ENCODE measurements at places on chromosomes 3 and 15.

DNA sequence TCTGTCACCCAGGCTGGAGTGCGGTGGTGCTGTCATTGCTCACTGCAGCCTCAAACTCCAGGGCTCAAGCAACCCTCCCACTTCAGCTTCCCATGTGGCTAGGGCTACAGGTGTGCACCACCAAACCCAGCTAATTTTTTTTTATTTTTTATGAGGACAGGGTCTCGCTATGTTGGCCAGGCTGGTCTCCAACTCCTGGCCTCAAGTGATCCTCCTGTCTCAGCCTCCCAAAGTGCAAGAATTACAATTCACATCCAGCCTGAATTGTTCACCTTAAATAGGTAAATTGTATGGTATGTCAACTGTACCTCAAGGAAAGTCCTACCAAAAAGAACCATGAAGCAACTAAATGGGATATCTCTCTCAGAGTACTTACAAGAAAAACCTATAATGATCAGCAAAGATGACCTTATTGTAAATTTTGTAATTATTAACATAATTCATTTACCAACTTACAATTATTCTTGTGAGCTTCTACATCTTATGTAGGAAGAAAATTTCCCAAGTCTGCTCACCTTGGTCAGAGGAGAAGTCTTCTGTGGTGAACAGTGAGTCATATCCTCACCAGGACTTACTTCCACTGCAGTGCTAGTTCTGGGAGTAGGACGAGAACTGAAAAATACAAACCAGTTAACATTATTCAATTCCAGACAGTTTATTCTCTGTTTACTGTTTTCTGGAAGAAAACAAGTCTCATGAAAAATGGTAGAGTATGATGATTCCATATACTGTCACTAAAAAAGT, 54.4 kb downstream of the ULK4 start:
- DNase-seq: no peak

GRCh38 chr3:141660614-141660947, 77.5 kb upstream of the RNF7 start:
- DNase-seq: no peak

DNA sequence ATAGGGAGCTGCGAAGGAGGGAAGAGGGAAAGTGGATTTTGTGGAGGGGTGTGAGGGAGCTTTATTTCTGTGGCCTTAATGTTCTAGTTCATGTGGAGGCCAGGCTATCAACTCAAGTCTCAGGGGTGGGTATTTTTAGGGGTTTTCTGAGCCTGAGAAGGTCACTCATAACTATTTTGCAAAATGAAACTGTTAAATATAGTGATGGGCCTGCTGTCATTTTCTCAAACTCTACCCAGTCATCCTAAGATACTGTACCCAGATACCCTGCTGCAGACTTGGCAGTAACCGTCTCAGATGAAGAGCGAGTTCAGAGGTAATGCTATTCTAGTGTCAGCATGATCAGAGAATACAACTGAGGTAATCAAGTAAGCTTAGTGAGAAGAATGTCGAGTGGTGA, 545.0 kb upstream of the TBL1XR1 start:
- no peak for DNase-seq

DNA sequence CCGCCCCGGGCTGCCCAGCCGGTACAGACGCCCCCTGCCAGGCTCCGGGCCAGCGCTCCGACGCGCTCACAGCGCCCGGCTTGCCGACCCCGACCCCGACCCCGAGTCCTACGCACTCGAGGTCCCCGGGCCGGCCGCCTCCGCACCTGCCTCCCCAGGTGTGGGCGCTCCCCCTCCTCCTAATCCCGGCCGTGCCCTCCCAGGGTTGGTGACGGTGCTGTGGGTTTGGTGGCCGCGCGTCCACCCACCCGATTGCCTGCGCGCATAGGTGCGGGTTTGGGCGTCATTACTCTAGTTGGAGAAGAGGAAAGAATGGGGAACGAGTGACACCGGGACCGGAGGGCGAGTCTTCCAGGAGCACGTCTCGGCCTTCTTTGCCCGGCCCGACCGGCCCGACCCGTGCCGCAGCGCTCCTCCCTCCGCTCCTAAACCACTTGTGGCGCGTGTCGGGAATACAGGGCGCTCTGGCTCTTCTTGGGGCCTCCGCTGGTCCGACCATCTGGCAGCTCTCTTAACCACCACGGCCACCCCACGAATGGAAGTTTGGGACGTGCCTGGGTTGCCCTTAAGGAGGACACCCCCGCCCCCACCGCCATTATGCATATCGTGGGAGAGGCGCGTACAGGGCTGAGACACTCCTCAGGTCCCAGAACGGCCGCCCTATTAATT, 810 bp upstream of the THRB start:
- DNase-seq: no peak

DNA sequence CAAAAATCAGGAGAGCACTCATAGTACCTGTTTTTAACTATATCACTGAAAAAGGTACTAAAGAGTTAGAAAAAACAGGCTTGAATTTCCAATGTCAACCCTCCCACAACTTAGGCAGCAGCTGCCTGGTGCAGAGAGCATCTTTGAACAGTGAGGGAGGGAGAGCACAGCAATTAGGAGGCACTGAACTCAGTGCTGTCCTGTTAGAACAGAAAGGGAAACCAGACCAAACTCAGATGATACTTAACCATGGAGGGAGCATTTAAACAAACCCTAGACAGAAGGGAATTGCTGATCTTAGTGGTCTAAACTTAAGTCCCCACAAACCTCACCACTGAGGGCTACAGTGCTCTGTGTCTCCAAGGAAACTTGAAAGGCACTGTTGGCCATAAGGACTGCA, 179.2 kb upstream of the AGTR1 start:
- DNase-seq: no peak

GRCh38 chr3:185693985-185694653, 108.0 kb downstream of the SENP2 start:
- no peak for DNase-seq

DNA sequence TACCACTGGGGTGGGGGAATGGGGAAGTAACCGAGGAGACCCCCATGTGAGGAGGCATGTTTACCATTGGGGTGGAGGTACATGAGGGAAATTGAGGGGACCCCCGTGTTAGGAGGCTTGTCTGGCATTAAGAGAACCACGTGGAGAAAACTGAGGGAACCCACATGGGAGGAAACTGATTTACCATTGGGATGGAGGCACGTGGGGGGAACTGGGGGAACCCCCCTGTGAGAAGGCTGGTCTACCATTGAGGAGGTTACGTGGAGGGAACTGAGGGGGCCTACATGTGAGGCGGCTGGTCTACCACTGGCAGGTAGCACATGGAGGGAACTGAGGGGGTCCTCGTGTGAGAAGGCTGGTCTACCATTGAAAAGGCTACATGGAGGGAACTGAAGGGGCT, 159.4 kb downstream of the FBLN2 start:
- DNase-seq: no peak

DNA sequence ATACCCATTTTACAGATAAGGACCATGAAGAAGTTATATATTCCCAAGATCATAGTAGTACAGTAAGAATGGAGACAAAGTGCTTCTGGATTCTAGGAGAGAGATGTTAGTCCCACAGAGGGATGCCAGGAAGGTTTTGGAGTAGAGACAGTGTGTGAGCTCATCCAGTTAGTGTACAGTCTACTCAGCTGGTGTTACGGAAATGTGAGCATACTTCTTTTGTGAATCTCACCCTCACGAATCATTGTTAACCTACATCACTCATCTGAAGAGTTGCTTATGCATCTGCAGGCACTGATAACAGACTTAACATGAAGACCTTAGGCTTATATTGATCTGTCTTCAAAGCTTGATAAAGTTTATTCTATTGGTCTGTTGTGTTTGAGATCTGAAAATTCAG, 106.6 kb upstream of the PTPRG start:
- no peak for DNase-seq

GRCh38 chr3:178381555-178381954, 154.7 kb upstream of the KCNMB2 start:
- DNase-seq: no peak

DNA sequence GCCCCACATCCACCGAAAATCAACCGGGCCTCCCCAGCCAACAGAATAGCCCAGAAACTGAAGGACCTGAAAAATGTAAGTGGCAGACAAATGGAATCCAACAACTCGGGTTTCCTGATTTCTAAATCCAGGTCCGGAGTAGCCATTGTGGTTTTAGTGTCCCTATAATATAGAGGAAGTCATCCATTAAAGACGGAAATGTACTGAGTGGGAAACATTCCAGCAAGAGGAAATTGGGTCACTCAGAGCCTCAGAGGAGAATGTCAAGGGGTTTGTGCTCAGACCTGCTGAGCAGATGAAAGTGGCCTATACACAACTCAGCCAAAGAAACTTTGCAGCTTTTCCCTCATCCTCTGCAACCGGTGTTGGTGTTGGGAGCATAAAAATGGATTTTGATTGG, 366.7 kb downstream of the ERC2 start:
- DNase-seq: no peak

GRCh38 chr3:135911110-135911509, 54.4 kb upstream of the PPP2R3A start:
- no peak for DNase-seq

GRCh38 chr3:187454085-187454815, 86.1 kb downstream of the RTP4 start:
- DNase-seq: no peak

DNA sequence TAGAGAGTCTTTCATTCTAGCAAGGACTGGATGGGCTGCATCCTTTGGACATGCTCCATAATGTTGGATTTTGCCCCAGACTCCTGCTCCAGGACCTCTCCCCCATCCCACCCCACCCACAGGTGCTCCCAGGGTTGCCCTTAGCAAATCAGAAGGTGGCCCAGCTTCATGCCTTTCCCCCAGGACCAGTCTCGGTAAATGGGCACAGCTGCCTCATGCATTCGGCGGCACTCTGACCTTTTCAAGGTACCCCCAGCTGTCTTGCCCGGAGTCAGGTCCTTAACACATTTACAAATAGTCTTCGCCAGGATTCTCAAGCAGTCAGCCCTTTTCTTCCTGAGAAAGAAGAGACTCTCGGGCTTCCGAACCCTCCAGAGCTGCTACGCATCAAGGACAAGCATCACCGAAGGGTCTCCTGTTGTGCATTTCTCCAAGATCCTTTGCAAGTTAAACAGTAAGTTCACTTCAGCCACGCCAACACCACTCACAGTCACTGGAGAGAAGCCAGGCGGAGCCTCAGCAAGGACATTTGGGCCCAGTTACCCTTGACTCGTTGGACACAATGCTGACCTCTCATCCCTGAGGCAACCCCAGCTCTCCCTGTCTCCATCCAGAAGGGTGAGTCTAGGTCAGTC, 287.8 kb downstream of the FAM43A start:
- DNase-seq: no peak

DNA sequence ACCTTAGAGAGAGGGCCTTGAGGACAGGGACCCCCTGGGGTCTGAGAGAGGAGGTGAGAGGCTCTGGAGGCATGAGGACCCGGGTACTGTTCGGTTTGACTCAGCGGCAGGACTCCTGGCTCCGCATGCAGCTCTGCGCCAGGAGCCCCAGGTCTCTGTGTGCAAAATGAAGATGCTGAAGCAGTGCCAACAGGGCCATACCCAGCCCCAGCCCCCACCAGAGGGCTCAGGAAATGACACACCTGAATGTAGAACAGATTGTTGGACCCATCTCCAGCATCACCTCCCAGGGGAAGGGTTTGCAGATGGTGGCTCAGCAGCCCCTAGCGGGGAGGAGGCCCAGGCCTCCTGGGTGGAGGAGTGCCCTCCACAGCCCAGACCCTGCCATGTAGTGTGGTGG, 30.2 kb downstream of the EPHB3 start:
- DNase-seq: no peak

DNA sequence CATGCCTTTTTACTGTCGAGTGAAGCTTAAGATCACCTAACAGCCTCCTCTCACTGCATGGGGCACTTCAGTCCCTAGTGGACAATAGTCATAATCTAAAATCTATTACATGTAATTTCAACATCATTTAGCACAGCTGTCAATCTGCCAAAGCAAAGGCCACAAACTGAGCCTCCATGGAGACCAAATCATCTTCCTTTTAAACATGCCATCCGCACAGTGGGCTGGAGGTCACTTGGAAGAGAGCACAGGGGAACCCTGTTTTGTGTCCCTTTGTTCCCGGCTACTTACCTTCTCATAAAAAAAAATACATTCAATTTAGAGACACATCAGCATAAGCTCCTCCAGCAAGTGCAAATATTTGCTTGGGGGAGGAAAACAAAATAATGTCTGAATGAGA, 167.3 kb downstream of the SQOR start:
- DNase-seq: no peak

DNA sequence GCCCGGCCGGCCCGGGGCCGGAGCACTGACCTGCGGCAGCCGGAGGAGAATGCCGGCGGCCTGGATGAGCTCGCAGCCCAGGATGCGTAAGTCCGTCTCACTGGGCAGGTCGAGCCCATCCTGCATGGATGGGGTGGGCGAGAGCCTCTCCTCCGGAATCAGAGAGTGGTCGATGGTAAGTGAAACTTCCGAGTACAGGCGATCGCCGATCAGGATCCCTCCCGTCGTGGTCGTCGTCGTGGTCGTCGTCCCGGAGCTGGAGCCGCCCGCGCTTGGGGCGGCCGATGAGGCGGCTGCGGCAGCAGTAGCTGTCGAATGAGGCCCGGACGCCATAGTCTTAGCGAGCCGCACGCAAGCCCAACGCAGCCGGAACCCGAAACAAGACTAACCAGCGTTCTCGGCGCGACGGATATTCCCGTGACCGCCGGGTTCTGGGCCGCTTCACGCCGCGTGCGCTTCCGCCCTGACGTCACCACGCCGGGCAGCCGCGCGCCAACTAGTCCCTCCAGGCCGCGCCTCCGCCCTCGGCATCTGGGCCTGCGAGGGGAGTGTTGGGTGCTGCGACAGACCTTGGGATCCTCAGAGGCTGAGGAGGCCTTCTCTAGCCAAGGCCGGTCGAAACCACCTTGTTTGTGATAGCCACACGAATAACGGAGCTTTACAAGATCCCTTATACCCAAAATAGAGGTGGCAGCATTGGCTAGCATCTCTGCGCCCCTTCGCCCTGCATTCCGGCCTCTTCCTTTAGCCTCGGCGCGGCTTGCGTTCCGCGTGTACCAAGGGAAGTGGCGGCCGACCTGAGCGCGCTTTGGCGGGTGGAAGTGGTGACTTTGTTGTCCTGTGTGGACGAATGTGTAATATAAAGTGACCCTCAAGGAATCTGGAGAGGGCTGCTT, at the start of gene CCNL1:
CCNL1 (minus strand) TSS at position 386 of the 896 bp plus-strand sequence; CDS start at position 333, 53 bp downstream.
- peak; percentile 95 for DNase-seq

GRCh38 chr3:117671722-117672318, 962.2 kb downstream of the TUSC7 start:
- DNase-seq: no peak

GRCh38 chr15:47968593-47968992, 152.2 kb upstream of the SLC24A5 start:
- no peak for DNase-seq

GRCh38 chr15:66862940-66863335, 160.9 kb downstream of the SMAD6 start:
- DNase-seq: peak; percentile 81

GRCh38 chr3:57546616-57547015, 2.5 kb upstream of the DNAH12 start:
- DNase-seq: no peak

DNA sequence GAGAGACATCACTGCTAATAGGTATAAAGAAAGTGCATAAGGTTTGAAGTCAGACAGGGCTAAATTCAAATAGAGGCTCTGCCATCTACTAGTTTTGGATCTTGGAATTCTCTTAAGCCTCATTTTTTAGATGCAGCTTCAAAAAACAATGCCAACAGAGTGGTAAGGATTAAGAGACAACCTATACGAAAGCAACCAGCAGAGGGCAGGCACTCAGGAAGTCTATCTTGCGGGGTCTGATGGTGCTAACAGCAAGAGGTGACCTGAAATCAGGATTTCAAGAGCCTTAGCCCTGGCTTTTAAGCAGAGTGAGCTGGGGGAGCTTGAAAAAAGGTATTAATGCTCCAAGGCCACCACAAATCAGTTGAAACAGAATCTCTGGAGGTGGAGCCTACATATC, 40.7 kb downstream of the LDHAL6B start:
- peak; percentile 51 for DNase-seq

Measured in stimulated activated CD4-positive, alpha-beta T cell treated with anti-CD3 and anti-CD28 coated beads, Interleukin-2, amount 100 ng/mL, for 24 hours (primary cell).